ENCODE measurements at places on chromosomes 11 and 22.

- no peak for DNase-seq
Measured at GRCh38 chr11:72081184-72081644, 564 bp downstream of the LRRC51 start.

GRCh38 chr22:42171946-42172719 lies 41.5 kb upstream of the CYP2D6 start:
- DNase-seq: no peak

GRCh38 chr22:22896601-22897000 lies 9.0 kb downstream of the IGLL5 start:
- DNase-seq: no peak

DNA sequence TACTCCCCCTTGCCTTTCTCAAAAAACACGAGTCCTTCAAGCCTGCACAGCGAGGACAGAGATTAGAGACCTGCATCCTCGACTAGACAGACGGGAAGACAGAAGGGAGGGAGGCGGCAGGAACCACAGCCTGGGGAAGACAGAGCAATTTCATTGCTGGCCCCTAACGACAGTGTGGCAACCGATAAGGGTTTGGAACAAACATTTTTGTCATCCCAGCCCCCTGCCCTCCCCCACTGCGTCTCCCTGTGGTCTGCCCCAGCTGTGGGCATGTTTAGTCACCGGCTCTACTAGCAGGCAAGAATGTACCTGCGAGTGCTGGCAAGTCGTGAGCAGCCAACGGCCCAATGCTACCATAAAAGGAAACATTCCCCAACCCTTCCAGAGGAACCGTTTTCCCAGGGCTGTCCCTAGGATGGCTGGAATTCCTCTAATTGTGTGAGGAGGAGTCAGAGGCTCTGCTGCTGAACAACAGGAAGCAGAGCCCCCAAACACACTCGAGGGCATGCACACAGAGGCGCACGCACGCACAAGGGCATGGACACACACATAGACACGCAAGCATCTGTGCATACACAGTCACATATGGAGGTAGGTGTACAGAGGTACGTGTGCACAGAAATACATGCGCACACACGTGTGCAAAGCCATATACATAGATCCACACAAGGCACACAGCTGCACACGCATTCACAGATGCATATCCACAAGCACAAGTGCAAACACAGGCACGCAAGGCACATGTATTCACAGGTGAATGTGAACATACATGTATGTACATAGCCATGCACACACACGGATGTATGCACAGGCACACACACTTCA lies 58.3 kb downstream of the MYH9 start:
- DNase-seq: peak; percentile 87

GRCh38 chr22:50481440-50482106 lies at the start of gene ADM2:
TSS of gene ADM2 (plus strand) at chr22:50481543. CDS start at chr22:50481848, 305 bp downstream.
- DNase-seq: no peak

- DNase-seq: no peak
Measured at GRCh38 chr22:20761536-20761935, 12.4 kb upstream of the SERPIND1 start.

DNA sequence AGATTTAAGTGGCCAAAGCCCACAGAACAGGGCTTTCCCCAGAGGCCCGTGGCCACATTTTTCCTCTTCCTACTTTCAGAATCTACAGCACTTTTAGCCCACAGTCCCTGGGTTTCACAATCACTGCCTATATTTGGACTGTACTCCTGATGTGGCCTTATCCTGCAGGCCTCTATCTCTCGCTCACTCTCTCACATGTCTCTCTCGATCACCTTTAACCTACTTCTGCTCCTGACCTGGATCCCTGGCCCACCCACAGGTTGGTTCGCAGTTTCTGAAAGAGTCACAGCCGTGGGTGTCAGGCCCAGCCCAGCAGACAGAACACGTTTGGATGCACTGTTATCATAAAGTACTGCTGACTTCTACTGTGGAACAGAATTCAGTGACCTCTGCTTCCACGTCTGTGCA lies 55.5 kb downstream of the LARGE1 start:
- no peak for DNase-seq

GRCh38 chr11:103327721-103328120 lies 218.5 kb downstream of the DYNC2H1 start:
- no peak for DNase-seq
